ENCODE measurements at places on chromosomes 3 and 15.
A peak's percentile ranks its signal among the peaks of the same experiment; 100 is the strongest.

- no peak for DNase-seq
These were observed 112.1 kb upstream of the TMEM108 start for GRCh38 chr3:132926098-132926497.

DNA sequence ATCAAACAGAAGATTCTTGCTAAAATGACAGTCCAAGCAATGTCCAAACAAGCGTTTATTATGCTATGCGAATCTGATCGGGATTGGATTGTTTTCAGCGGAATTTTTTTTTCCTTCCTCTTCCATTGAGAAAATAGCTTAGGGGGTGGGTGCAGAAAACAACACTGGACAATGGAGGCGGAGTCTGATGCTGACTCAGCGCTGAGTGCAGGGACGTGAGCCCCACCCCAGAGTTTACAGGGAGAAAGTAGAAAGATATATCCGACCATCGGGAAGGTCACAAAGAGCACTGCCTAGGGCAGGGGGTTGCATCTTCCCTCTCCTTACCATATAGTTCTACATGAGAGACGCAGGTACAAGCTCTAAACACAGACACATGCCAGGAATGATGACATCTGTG lies 117.0 kb downstream of the FOXP1 start:
- DNase-seq: no peak

DNA sequence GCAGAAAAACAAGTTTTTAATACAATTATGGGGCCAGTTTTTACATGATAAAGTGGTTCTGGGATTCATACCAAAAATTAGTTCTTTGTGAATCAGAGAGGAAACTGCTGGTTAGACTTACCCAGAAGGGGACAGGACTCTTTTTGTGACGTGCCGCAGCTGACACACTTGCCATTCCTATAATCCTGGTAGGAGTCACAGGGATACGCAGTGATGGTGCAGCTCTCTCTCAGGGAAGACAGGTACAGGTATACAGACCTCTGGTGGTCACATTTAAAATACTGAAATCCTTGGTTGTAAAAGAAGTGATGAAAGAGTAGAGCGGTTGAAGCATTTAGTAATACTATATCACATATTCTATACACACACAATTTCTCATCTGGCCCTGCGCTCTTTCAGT lies 20.2 kb upstream of the TMEM41A start:
- no peak for DNase-seq

DNA sequence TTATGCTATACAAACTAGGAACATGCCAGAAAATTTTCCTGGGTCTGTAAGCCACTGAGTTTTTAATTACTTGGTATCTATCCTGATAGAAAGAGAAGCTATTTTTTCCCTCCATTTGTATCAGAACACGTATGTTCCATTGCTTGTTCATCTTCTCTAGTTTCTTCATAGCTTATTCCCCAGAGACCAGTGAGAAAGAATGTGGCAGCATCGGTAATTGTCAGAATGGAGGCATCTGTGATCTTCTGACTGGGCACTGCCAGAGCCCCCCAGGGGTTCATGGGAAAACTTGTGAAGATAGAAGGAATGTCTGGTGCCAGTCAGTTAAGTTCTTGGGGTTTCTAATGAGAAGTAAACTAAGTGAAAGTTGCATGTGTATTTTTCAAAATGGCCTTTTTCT lies 720.2 kb upstream of the GOLIM4 start:
- DNase-seq: no peak

- DNase-seq: no peak
These were observed 221.1 kb downstream of the SLCO3A1 start for GRCh38 chr15:92074646-92075045.

DNA sequence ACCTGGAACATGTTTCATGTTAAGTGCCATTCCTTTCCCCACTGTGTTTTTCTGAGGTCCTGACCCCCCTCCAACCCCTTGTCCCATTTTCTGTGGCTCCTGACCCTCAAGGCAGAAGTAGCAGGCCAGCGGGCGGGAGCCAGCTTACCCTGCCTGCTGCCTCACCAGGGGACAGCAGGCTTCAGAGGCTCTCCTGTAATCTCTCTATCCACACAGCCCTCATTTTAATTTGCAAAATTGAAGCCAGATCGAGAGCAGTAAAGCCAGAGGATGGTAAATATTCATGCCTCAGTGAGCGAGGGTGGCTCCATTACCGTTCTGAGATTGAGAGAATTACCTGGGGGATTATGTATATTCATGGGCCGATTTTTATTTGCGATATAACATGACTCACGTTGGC lies 147.6 kb downstream of the DNAJB8 start:
- DNase-seq: no peak

DNA sequence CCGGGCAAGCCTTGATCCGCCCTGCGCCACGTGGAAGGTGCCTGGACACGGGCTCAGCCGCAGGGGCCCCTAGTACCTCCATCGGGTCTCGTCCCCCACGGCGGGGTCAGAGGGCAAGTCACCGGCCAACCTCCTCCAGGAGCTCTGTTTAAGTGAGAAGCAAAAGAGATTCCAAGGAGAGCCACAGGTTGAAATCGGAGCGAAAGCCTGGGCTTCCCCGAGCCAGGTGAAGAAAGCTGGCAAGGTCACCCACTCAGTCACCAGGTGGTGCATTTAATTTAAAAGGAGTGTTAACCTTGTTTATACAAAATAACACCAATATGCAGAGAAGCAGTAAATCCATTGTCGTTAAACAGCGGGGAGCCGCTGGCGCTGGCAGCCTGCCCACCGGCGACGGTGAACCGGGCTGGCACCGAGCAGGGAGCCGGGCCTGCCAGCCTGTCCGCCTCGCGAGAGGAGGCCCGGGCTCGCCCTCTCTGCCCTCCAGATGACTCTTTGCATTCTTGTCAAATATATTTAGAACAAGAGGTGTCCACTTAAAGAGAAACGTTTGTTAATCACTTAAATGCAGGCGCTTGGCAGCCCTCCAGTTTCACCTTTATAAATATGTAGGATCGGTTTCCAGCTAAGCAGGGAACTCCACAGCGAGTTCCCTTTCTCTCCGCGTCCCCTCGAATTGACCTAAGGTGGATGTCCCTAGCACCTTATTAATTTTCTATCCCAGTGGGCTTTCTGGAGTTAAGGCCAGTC lies 277.3 kb upstream of the NR2F2 start:
- DNase-seq: no peak

DNA sequence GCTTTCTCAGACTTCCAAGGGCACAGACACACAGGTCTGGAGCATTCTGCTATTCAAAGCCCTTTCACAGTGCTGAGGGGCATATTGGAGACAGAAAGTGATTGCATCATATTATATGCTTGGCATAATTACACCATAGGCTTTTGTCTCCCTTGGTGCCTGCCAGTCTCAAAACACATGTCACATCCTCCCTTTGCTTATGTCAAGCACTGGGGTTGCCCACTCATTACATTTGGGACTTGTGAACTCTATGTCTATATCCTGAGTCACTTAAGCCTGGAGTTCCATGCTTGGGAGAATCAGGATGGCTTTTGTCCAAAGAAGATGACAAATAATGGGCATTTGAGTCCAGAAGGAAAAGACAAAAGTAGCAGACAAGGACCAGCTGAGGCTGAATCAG lies 12.3 kb upstream of the PDZRN3 start:
- DNase-seq: no peak

GRCh38 chr3:137108699-137109440 lies 151.1 kb downstream of the IL20RB start:
- DNase-seq: no peak

GRCh38 chr15:73897441-73898261 lies 24.3 kb downstream of the TBC1D21 start:
- peak; percentile 10 for DNase-seq

DNA sequence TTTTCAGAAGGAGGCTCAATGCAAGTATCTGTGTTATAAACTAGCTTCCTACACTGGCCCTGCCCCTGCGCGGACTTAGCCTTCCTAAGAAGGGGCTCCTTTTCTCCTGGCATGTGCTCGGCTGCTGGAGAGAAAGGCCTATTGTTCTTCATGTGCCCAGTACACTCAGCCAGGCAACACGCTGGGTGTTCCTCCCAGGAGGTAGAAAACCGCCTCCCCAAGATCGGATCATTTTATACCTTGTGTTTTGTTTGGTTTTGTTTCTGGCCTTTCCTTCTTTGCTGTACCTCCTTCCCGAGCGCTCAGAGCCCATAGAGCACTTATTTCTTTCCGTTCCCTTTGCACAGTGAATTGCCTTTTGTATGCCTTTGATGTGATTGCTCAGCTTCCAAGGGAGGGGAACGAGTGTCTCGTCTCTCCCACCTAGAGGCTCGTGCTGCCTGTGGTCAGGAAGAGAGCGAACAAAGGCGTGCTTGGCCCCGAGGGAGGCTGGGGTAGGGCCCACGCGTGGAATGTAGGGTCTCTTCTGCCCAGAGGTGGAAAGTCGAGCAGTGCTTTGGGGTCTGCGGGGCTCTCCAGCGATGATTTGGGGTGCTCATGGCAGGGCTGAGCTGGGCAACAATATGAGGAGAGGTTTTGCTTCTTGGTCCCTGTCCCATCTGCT lies 30.0 kb downstream of the CCNL1 start:
- DNase-seq: no peak

DNA sequence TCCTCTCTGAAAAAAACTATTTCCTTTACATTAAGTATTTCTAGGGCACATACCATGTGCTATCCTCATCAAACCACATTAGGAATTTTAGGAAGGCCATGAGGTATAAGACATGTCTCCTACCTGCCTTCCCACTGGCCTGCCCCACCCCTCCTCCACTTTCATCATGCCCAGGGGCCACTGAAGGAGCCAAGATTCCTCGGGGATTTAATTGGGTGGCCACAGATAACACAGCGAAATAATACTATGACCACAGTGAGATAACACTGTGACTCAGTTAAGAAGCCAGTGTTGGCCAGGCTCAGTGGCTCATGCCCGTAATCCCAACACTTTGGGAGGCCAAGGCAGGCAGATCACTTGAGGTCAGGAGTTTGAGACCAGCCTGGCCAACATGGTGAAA lies 9.8 kb upstream of the BMF start:
- no peak for DNase-seq

GRCh38 chr3:47365213-47366153 lies 15.3 kb upstream of the PTPN23 start:
- no peak for DNase-seq

- no peak for DNase-seq
These were observed 15.3 kb upstream of the SMAD3 start for GRCh38 chr15:67050062-67050461.

- no peak for DNase-seq
These were observed 1042.7 kb downstream of the PLOD2 start for GRCh38 chr3:145118303-145118702.

GRCh38 chr15:48627260-48627940 lies 18.1 kb downstream of the FBN1 start:
- no peak for DNase-seq
